ENCODE measurements at places on chromosomes 3 and 15.

DNA sequence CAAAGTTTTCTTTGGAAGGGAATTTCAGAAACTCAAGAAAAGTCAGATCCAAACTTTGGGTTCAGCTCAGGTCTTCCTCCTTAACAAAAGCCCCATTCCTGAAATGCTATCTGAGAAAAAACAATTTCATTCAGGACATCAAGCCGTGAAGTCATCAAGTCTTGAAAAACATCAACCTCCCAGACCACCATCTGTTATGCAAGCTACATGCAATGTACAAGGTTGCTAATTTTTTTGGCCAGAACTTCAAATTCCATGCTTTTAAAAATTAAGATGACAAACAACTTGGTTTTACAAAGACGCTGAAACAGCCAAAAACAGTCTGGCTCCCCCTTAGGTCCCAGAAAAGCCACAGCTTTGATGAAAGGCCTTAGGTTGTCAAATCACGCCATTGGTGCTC, 53.9 kb upstream of the WNT5A start:
- no peak overlapping the region for H3K4me3 ChIP-seq
- no peaks in the 10 kb centered on the region for H3K36me3 ChIP-seq
- no peaks in the 10 kb centered on the region for H3K4me1 ChIP-seq

DNA sequence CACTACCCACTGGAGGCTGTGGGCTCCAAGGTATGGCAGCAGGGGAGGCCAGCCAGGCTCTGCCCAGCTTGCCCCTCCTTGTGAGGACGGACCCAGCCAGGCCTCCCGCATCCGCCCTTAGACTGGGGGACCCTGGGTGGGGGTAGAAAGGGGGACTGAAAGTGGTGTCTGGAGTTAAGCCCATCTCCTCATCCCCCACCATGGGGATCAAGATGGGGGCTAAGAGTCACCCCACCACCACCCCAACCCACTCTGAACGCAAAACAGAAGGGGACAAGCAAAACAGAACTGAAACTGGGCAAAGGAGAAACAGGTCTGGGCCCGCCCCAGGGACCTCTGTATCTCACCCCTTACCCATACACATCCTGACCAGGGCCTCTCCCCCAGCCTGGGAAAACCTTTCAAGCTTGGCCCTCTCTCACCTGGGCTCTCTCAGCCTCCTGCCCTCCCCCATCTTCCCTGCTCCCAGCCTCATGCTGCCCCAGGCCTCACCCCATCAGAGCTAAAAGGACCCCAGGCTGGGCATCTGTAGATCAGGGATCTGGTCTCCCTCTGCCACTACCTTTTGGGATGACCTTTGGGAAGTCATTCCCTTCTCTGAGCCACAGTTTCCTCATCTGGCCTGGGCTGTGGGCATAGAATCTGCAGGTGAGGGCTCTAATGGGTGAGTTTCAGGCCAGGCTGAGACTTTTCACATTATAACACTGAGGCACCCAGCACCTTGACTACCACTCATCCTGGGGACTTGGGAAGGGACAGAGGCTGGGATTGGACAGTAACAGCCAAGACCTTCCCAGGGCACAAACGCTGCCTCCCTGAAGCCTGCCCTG, 30.0 kb upstream of the CYP11A1 start:
- DNase-seq, result no peak
- H3K36me3 ChIP-seq, result no peaks in the 10 kb centered on the region
- no peaks in the 10 kb centered on the region for H3K4me1 ChIP-seq
- no peaks in the 10 kb centered on the region for H3K27me3 ChIP-seq
- H3K27ac ChIP-seq, result no peak overlapping the region

DNA sequence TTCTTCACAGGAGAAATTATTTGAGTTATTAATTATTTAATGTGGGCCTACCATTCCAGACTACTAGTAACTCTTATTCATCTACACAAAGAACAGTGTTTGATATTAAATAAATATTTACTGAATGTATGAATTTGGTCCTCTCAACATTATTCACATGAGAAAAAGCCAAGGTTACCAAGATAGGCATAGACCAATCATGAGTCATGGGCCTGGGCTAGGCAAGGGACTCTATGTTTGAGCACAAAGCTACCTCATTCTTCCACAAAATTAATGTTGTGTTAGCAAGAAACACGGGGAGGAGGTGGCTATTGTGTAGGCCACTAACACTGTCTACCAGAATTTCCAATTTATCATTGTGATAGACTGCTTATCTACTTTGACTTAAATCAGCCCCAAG, 115.7 kb downstream of the SERPINI1 start:
- no peak overlapping the region for H3K4me3 ChIP-seq
- no peaks in the 10 kb centered on the region for H3K36me3 ChIP-seq
- DNase-seq, result no peak
- no peak overlapping the region for H3K27ac ChIP-seq
- no peaks in the 10 kb centered on the region for H3K4me1 ChIP-seq
- no peaks in the 10 kb centered on the region for H3K27me3 ChIP-seq

DNA sequence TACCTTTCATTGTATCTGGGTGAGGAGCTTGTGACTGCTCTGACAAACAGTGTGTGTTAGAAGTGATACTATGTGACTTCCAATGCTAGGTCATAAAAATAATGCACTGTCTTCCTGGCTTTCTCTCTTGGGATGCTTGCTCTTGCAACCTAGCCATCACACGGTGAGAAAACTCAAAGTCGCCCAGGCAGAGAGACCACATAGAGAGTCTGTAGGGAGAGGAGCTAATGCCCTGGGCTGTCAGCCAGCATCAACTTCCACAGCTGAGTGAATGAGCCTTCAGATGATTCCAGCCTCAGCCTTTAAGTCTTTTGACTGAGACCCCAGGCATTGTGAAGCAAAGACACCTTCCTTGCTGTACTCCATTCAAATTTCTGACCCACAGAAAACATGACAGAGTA, 220.6 kb upstream of the SGO1 start:
- no peaks in the 10 kb centered on the region for H3K27me3 ChIP-seq
- no peaks in the 10 kb centered on the region for H3K36me3 ChIP-seq
- H3K27ac ChIP-seq, result no peak overlapping the region
- no peak overlapping the region for H3K4me3 ChIP-seq
- H3K4me1 ChIP-seq, result no peaks in the 10 kb centered on the region
- DNase-seq, result no peak

- no peaks in the 10 kb centered on the region for H3K36me3 ChIP-seq
- no peak overlapping the region for H3K4me3 ChIP-seq
- no peak for DNase-seq
- no peak overlapping the region for H3K27ac ChIP-seq
- no peaks in the 10 kb centered on the region for H3K4me1 ChIP-seq
- no peaks in the 10 kb centered on the region for H3K27me3 ChIP-seq
Observed at GRCh38 chr3:72665701-72666446, 182.4 kb downstream of the SHQ1 start.

- H3K4me1 ChIP-seq, result no peaks in the 10 kb centered on the region
- DNase-seq, result no peak
- H3K27me3 ChIP-seq, result no peaks in the 10 kb centered on the region
- no peak overlapping the region for H3K27ac ChIP-seq
Observed at GRCh38 chr15:69170597-69170996, 10.2 kb downstream of the GLCE start.

DNA sequence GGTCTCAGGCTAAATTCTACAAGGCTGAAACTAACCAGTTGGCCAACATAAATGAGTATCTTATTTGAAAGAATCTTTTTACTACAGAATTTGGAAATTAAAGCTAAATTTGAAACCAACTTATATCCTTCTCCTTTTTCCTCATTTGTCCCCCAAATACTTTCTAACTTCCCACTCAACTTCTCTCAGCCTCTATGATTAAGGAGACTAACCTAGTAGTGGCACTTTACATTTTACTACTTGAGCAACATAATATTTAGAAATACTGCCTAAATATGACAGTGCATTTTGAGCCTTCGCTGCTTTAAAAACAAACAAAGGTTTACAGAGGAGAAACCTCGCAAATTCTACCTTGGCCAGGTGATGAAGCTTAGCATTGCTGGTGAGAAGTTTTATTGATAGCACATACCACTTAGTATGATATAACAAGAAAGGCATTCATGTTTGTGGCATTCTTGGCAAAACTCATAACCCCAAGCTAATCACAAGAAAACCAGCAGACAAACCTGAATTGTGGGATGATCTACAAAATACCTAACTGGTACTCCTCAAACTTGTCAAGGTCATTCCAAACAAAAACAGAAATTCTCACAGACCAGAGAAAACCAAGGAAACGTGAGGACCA, 432.1 kb upstream of the CFAP20DC start:
- no peak overlapping the region for H3K27ac ChIP-seq
- no peaks in the 10 kb centered on the region for H3K27me3 ChIP-seq
- DNase-seq, result no peak
- no peak overlapping the region for H3K4me3 ChIP-seq

- no peak overlapping the region for H3K4me3 ChIP-seq
- DNase-seq, result no peak
- no peaks in the 10 kb centered on the region for H3K36me3 ChIP-seq
Observed at GRCh38 chr3:144429719-144430121, 458.1 kb downstream of the DIPK2A start.

- H3K27ac ChIP-seq, result no peak overlapping the region
- H3K27me3 ChIP-seq, result no peaks in the 10 kb centered on the region
- no peaks in the 10 kb centered on the region for H3K4me1 ChIP-seq
- no peaks in the 10 kb centered on the region for H3K36me3 ChIP-seq
Observed at GRCh38 chr3:170228093-170228766, 6.0 kb downstream of the PRKCI start.

GRCh38 chr3:139440639-139441556, 35.4 kb downstream of the RBP2 start:
- no peaks in the 10 kb centered on the region for H3K27me3 ChIP-seq
- H3K4me1 ChIP-seq, result no peaks in the 10 kb centered on the region
- H3K27ac ChIP-seq, result no peak overlapping the region
- H3K4me3 ChIP-seq, result no peak overlapping the region
- no peaks in the 10 kb centered on the region for H3K36me3 ChIP-seq

DNA sequence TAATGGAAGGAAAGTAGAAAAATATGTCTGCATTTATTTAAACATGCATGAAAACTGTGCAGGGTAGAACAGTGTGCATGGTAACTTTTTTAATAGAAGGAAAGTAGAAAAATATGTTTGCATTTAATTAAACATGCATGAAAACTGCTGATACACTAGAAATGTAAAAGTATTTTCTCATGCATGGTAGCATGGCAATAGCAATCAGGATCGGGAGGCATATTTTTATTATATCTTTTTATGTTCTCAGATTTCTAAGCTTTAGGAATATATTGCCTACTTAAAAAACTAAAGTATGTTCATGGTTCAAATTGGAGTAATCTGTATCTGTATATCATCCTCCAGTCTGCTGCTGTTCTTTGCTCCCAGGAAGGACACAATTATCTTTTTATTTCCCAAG, 1468.9 kb upstream of the GBE1 start:
- no peak for DNase-seq
- H3K4me1 ChIP-seq, result no peaks in the 10 kb centered on the region
- no peaks in the 10 kb centered on the region for H3K27me3 ChIP-seq
- no peak overlapping the region for H3K27ac ChIP-seq

DNA sequence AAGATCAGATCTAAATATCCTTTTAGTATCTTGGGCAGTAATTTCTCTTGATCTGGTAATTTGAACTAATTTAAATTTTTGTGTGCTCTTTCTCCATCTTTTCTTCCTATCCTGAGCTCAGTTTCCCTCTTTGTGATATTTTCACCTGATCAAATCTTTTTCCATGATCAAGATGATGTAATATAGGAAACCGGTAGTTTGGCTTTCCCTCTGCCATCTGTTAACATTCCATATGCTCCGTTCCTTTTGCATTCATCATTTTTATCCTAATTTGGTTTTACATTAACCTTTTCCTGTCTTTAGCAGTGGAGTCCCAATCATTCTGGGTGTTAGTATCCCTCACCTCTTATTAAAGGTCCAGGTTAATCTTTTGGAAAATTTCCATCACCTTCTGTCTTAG, 5.9 kb upstream of the ABHD6 start:
- no peaks in the 10 kb centered on the region for H3K36me3 ChIP-seq
- no peak overlapping the region for H3K4me3 ChIP-seq
- no peaks in the 10 kb centered on the region for H3K27me3 ChIP-seq

DNA sequence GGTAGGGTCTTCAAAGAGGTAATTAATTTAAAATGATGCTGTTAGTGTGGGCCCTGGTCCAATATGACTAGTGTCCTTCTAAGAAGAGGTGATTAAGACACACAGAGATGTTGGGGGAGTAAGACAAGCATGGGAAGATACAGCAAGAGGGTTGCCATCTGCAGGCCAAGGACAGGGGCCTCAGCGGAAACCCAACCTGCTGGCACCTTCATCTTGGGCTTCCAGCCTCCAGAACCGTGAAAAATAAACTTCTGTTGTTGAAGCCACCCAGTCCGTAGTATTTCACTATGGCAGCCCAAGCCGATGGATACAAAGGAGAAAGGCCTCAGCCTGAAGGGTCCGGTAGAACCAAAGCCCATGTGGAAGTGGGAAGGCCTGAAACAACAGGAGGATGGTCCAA, 161.7 kb upstream of the UBE2E1 start:
- H3K27me3 ChIP-seq, result no peaks in the 10 kb centered on the region
- DNase-seq, result no peak
- H3K36me3 ChIP-seq, result no peaks in the 10 kb centered on the region
- H3K4me1 ChIP-seq, result no peaks in the 10 kb centered on the region
- H3K27ac ChIP-seq, result no peak overlapping the region

GRCh38 chr3:153853163-153853562, 268.0 kb upstream of the ARHGEF26 start:
- no peak overlapping the region for H3K4me3 ChIP-seq
- no peaks in the 10 kb centered on the region for H3K27me3 ChIP-seq

DNA sequence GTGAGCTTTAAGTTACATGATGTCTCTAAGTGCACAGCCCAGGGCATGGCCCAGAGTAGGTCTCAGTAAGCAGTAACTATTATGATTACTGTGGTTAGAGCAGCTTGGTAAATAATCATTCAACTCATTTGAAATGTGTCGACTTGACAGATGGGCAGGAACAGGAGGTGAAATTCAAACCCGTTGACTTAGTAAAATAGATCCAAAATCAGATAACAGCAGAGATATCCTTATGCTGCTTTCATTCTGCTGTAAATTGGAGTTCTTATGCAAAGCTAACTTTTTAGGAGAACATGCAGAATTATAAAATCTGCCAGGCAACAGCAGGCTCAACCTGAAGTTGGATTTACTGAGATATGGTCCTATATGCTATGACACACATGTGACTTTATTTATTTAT, 118.7 kb upstream of the KLHL25 start:
- no peaks in the 10 kb centered on the region for H3K4me1 ChIP-seq
- H3K4me3 ChIP-seq, result no peak overlapping the region
- H3K36me3 ChIP-seq, result no peaks in the 10 kb centered on the region
- no peaks in the 10 kb centered on the region for H3K27me3 ChIP-seq
- no peak for DNase-seq

GRCh38 chr3:197001106-197001971, 28.3 kb downstream of the MELTF start:
- no peaks in the 10 kb centered on the region for H3K36me3 ChIP-seq
- no peak for DNase-seq
- H3K4me1 ChIP-seq, result peaks cover 8% of the 10 kb centered on the region
- H3K27ac ChIP-seq, result peak overlapping the region; percentile 90
- H3K4me3 ChIP-seq, result no peak overlapping the region
- no peaks in the 10 kb centered on the region for H3K27me3 ChIP-seq
